ENCODE measurements at places on chromosomes 1 and 21. TPM values are rescaled to one million over a fixed set of nuclear protein-coding genes. Genes with fewer than 3 reads are reported as not detected.

Gene BGLAP
- total RNA-seq: 1.2 TPM

Gene ADSS2
- total RNA-seq: 38.7 TPM

Gene SPRR1B
- not detected for total RNA-seq

Gene HSPA6
- 1.4 TPM for total RNA-seq

Gene F13B
- total RNA-seq: not detected

Gene P3R3URF
- total RNA-seq: not detected

Gene FCRL3
- 0.53 TPM for total RNA-seq

Gene TRPM2
- 3.3 TPM for total RNA-seq

Gene HMCN1
- total RNA-seq: 3.9 TPM

Gene IL20
- not detected for total RNA-seq

Gene DNASE2B
- total RNA-seq: 0.70 TPM

DNA sequence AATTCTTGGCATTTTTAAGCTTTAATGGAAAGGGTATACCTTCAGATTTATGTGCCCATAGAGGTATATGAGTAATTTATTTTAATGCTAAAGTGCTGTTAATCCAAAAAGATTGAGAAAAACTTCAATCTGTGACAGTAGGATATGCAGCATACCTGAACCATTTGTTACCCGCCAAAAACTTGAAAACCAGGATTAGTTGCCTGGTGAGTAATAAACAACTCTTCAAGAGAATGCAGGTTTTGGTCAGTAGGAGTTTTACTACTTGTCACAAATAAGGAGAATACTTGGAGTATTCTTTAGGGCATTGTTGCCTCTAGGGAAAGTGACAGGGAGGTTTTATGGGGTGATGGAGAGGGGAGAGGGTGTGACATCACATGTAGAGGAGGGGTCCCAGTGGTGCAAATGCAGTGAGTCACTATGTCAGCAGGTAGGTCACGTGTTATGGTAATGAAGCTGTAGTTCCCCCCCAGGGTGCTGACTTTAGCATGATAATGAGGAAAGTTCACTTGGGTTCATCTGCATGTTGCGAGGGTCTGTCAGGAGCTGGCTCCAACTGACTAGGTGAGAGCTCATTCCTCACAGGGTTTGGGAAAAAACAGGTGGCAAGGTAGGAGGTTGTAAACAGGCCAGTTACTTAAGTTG lies 23.1 kb downstream of the USP25 start:
- no peak for DNase-seq

DNA sequence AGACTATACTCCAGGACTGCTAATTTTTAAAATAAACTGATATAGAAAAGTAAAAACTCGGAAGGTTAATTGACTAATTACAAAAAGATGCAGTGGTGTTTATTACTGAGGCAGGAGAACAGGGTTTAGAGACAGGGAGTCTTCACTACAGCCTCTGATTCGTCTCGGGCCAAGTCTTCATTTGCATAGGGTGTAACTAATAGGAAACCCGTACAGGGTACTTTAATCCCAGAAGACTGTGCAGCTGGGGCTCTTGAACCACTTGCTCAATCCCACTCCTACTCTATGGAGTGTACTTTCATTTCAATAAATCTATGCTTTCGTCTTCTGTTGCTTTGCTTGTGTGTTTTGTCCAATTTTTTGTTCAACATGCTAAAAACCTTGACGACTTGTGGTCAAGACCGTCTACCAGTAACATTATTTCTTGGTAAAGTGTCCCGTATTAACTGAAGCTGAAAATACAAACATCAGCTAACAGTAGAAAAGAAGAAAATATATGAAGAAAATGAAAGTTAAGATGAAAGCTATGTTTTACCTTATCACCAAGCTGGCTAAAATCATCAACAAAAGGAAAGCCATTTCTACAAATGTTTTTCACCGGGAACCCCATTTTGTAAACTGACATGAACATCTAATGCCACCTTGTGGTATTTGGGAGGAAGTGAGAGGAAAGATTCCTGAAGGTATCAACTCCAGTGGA lies 8.0 kb downstream of the SDHB start:
- DNase-seq: no peak

DNA sequence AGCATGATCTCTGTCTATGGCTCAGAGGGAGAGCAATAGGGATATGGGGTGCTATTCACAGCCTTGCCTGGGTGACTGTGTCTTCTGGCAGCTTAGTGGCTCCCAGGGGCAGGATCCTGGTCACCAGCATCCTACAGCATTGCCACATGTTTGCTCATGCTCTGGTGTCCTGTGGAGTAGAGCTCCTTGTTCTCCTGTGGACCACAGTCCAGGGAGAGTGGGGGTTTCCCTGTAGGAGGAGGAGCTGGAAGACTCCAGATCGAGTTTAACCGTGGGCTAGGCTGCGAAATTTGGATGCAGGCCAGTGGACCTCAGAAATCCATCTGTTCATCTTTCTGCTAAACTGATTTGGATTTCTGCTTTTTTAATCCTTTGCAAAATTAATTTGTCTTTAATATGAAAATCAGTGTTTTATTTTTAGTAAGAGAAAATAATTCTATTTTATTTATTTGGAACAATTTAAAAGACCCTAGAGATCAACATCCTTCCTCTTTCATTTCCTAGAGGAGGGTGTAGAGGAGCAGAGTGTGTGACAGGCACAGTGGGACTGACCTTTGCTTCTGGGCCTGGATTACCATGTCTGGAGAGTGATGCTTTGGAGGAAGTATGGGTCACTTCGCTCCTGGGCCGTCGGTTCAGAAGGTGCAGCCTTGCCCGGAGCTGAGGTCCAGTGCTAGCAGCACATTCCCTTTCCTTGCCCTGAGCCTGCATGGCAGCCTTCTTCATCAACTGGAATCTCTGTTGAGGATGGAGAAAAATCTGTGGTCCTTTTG lies 17.4 kb downstream of the ADARB1 start:
- no peak for DNase-seq

DNA sequence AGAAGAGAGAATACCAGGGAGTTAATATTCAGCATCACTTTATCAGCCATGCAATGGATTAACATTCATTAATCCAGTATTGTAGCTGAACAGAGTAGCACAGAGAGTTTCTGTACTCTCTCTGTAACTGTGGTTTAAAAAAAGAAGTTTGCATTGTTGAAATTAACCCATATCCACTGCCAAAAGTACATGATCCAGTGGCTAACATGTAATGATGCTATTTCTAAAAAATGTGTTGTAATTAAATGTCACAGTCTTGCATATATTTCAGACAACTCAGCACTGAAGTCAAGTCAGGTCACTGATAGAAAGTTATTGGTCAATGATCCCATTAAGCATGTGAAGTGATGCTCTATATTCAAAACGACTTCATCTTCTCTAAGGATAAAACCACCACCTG lies 141.3 kb downstream of the NRIP1 start:
- DNase-seq: no peak

DNA sequence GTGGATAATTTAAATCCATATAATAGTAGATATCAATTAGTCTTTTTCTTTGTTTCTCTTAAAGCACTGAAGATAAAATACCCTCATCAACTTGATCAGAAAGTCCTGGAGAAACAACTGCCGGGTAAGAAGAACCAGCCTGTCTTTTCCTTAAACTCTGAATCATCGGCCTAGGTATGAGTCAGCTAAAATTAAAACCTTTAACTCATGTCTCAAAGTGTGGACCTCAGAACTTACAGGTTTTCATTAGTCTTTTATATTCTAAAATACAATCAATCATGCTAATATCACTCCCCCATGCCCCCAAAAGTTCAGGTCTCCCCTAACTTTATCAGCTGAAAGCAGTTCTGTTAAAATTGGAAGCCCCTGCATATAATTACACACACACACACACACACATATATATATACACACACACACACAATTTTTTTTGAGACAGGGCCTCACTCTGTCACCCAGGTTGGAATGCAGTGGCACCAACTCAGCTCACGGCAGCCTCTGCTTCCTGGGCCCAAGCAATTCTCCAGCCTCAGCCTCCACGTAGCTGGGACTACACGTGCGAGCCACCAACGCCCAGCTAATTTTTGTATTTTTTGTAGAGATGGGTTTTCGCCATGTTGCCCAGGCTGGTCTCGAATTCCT lies 61.3 kb downstream of the B3GALNT2 start:
- DNase-seq: no peak

- DNase-seq: no peak
Observed at GRCh38 chr1:203463469-203464062, 12.0 kb upstream of the PRELP start.

DNA sequence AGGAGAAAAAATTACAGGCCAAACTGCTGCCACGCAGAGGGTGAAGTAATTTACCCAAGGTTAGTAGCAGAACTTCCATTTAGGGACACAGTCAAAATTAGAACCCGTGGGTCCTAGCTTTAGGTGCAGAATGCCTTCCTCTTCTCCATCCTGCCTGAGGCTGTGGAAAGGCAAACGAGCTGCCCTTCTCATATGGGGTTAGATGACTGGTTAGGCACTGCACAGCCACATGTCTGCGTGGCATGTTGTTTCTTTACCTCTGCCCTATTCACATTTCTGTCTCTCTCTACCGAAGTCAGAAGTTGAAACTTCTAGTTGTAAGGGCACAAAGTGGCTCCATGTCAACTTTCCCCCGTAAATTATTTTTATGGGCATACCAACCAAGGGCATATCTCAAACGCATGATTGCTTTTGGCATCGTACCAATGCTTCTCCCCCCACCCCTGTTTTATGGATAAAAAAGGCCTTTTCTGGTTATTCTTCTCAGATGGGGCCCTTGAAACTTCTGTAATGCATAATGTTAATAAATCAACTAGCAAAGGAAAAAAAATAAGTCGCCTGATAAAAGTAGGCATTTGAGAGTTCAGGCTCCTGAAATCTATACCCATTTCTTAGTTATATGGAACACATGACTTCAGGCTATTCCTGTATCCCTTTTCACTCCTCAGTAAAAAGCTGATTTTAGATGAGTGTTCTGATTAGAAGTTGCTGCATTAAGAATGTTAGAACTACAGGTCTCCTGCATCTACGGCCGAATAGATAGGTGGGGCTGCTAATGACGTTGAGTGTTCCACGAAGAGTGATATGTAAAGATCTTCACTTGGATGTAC lies 139.6 kb upstream of the NRIP1 start:
- no peak for DNase-seq

GRCh38 chr21:36589352-36589971 lies 109.5 kb upstream of the SIM2 start:
- no peak for DNase-seq

DNA sequence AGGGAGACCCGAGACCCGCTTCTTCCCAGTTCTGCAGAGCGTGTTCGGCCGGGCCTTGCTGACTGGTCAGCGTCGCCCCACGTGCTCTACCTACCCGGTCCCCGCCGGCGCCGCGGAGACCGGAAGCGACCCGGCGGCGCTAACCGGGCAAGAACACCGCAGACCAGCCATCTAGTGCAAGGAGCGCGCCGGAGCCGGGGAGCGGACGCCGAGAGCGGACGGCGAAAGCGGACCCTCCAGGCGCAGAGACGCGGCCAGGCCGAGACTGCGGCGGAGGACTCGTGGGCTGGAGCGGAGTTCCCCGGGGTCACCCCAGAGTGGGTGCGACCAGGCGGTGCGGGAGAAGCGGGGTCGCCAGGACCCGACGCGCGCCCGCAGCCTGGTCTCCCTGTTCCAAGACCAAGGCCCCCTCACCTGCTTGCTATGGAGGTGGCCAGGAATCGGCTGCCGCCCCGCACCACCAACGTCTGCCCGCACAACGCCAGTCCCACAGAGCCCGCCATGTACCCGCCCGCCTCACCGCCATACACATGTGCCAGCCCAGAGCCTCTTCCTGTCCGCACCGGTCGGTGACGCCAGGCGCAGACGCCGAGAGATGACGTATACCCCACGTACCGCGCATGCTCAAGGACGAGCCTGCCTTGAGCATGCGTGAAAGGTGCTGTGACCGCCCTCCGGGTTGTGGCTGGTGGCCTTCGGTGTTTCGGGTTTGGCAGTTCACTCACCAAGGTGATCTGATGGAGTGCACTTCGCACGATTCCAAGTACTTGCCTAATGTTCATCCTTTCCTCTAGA lies at the start of gene WDR4:
Gene WDR4, minus strand, starts transcription at position 547 of the 795 bp plus-strand sequence. Its CDS starts 44 bp downstream, at position 503.
- peak; percentile 98 for DNase-seq

DNA sequence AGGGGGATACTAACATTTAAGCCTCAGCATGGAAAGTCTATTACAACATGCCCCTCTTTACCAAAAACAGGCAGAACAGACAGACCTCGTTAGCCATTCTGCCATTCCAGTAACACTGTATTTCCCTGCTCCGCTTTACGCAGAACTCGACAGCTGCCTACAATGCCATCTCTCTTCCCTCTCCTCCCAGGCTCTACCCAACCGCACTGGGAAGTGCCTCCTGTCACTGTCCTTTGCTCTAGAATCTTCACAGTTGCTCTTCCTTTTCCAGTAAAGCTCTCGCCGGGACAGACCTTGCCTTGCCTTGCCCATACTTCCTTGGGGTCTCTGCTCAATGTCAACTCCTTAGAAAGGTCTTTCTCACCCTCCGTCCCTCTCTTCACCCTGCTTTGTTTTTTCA lies 22.8 kb downstream of the COA6 start:
- DNase-seq: no peak

DNA sequence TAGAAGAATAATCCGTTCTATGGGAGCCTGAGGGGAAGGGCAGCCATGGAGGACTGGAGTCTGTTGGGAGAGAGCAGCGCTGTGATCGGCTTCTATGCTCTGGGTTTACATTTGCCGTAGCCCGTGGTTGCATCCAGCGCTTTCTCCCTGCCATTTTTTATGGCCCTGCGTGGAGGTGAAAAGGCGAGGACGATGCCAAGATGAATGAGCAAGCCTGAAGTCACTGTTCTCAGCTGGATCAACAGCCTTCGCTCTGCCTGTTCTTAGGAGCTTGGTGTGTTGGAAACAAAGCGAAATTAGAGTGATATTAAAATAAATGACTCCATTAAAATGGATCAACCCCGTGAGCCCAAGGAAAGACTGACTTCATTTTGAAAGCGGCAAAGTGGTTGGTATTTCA lies 120.2 kb downstream of the KCNJ6 start:
- no peak for DNase-seq

GRCh38 chr1:9500756-9501754 lies 38.2 kb upstream of the SLC25A33 start:
- DNase-seq: no peak

DNA sequence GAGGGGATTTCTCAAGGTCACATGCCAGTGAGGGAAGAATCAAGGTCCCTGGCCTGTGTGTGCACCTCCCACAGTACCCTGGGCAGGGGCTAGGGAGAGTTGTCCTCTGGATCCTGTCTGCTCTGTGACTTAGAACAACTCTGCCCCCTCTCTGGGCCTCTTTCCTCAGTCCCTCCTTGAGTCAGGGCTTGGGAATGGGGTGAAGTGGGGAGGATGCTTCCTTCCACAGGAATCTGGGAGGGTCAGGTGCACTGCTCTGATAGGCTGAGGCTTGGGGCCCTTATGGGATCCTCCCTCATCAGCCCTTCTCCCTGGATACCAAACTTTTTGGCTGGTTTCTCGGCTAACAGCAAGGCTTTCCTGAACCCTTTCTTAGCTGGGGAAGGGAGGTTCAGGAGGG lies 2.5 kb downstream of the TRNP1 start:
- no peak for DNase-seq

GRCh38 chr1:116161877-116162390 lies 50.7 kb downstream of the MAB21L3 start:
- DNase-seq: no peak

- no peak for DNase-seq
Observed at GRCh38 chr1:13775459-13775858, 75.5 kb downstream of the PRDM2 start.

GRCh38 chr1:87684713-87685205 lies 356.1 kb downstream of the LMO4 start:
- peak; percentile 18 for DNase-seq

Data from left colon (tissue), 2 donors.